Activated CD4-positive, alpha-beta T cell treated with anti-CD3 and anti-CD28 coated beads for 24 hours (primary cell): ENCODE measurements at places on chromosomes 13 and 19.

- no peak for DNase-seq
Measured at GRCh38 chr19:30175987-30176386, 196.2 kb upstream of the ZNF536 start.

GRCh38 chr13:33678084-33678483, 139.9 kb upstream of the RFC3 start:
- DNase-seq = no peak

DNA sequence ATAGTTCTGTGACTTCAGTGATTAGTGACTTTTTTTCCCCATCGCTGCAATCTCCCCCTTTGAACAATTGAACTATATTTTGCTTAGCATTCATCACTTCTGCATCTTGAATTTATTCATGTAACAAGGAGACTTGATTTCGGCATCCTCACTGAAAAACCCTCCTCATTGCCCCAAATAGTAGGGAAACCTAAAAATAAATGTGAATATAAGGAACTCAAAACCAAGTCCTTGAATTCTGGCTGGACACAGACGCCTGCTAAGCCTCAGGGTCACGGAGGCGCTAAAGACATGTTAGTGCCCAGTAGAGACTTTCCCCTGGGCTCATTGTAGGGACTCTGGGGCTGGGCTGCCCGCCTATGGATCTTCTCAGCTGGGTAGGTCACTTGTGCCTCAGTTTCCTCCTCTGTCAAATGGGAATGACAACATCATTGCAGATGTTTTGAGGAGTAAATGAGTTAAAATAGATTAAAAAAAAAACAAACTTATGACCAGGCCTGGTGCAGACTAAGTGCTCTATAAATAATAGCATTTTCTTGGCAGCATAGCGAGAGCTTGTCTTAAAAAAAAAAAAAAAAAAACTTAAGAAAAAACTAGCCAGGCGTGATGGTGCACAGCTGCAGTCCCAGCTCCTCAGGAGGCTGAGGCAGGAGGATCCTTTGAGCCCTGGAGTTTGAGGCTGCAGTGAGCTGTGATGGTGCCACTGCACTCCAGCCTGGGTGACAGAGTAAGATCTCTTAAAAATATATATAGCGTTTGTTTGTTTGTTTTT, 1.8 kb upstream of the ADGRE5 start:
- no peak for DNase-seq

DNA sequence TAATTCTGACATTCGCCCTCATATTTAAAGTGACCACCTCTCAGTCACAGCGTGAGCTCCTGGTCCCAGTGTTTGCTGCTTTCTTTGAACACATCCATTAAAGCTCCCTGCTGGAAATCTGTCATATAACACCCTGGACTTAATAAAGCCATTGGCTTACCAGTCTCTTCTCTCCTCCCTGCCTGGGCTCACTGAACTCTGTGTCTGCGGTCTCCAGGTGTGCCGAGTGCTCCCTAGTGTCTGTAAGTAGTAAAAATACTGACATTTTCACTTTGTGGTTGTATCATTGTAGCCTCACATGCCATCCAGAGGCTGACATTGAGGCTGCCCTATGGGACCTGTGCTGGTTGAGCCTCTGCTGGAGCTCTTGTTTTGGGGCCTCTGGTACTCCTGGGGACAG, 2.6 kb upstream of the PSG11 start:
- no peak for DNase-seq

- DNase-seq = peak; percentile 94
Measured at GRCh38 chr19:1020868-1021425, at the start of gene TMEM259. TSS of gene TMEM259 (minus strand) at chr19:1021123. CDS start at chr19:1020996, 127 bp downstream.

GRCh38 chr19:19704836-19705235, 28.1 kb downstream of the ZNF14 start:
- DNase-seq = no peak

DNA sequence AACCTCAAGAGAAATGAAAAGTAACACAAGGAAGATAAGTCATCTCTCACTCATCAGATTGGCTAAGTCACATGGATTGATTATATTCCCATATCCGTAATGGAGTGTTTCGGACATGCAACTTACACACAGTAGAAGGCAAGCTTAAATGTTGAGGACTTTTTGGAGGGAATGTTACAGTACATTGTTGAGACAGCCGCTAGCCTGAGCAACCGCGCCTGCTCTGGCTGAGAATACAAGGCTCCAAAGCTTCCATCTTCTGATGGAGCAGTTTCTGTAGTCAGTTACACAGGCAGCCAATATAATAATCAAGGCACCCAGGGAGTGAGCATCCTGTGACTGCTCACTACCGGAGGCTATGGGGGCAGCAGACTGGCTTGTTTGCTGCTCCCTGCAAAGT, 1.0 kb upstream of the CRYL1 start:
- no peak for DNase-seq

DNA sequence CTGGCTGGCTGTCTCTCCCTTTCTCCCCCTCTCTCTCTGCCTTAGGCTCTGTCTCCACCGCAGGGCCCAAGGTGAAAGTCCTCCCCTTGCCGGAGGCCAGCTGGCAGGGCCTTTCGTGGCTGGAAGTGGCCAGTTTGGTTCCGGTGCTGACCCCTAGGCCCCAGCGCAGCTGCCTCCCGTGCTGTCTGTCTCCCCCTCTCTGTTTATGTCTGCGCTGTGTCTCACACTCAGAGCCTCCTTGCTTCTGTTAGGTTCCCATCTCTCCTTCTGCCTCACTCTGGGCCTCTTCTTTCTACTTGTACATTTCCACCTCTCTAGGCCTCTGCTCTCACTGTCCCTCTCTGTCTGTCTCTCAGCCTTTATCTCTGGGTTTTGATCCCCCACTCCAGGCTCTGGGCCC, 13.1 kb downstream of the CCDC97 start:
- no peak for DNase-seq

- no peak for DNase-seq
Measured at GRCh38 chr13:26222520-26223046, 469 bp upstream of the RNF6 start.

DNA sequence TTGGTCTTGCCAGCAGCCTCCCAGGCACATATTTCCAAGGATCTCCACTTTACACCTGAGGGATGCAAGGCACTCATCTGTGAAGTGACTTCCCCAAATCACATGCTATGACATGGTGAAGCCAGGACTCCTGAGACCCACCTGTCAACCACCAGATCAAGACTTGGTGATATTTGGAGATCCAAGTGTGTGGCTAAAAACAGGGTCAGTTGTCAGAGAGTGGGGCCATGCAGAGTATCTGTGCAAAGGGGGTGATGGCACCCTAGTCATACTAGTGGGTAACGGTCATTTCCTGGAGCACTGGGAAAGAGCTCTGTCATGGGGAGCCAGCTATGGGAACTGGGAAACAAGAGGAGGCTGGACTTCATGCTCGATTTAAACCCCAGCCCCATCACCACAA, 218.4 kb upstream of the IRS2 start:
- no peak for DNase-seq

- no peak for DNase-seq
Measured at GRCh38 chr13:51581148-51581820, 3.0 kb upstream of the WDFY2 start.

DNA sequence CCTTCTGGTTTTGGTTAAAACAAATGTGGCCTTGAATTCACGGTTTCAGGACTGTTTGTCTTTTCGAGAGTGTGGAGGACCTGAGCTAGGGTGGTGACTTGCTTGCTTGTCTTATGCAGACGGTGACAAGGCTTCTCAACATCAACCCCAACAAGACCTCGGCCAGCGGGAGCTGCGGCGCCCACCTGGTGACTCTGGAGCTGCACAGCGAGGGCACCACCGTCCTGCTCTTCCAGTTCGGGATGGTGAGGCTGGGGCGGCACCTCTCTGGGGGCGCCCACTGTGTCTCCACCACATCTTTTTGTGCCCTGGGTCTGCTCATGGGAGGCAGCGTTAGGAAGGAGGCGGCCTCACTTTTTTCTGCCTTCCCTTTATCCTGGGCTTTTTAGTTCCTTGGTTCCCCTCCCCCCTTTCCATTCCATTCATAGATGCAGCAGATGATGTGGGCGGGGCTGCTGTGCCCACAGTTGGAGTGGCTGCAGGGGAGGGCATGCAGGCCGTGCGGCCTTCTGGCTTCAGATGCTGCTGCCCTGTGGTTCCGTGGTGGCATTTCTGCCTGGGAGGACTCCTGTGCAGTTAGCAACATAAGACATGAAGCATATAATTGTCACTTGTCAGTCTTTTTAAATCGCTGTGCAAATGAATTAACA, 23.3 kb downstream of the LAMP1 start:
- DNase-seq = no peak

DNA sequence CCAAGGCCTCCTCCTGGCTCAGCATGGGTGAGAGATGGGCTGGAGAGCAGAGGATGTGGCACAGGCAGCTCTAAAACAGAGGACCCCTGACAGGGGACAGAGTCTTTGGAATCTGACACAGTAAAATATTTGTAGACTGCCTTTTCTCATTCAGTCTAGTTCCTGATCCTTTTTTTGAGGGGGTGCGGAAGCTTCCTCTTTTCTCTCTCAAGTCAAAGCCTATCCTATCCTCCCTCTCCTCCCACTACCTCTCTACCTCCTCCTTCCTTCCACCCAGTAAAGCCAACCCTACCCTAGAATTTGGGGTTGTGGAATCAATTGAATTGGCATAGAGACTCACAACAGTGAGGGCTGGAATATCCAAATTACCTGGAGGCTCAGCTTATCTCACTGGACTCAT, 82.0 kb downstream of the TEX26 start:
- no peak for DNase-seq

GRCh38 chr13:68727165-68727564, 1380.5 kb upstream of the ATXN8OS start:
- DNase-seq = no peak

- no peak for DNase-seq
Measured at GRCh38 chr13:71240911-71241310, 626.1 kb downstream of the DACH1 start.

- DNase-seq = no peak
Measured at GRCh38 chr13:25819856-25820530, 231.8 kb downstream of the SHISA2 start.

GRCh38 chr13:53920916-53921315, 892.3 kb downstream of the OLFM4 start:
- DNase-seq = no peak

GRCh38 chr13:51637852-51638215, 53.6 kb downstream of the WDFY2 start:
- DNase-seq = no peak

DNA sequence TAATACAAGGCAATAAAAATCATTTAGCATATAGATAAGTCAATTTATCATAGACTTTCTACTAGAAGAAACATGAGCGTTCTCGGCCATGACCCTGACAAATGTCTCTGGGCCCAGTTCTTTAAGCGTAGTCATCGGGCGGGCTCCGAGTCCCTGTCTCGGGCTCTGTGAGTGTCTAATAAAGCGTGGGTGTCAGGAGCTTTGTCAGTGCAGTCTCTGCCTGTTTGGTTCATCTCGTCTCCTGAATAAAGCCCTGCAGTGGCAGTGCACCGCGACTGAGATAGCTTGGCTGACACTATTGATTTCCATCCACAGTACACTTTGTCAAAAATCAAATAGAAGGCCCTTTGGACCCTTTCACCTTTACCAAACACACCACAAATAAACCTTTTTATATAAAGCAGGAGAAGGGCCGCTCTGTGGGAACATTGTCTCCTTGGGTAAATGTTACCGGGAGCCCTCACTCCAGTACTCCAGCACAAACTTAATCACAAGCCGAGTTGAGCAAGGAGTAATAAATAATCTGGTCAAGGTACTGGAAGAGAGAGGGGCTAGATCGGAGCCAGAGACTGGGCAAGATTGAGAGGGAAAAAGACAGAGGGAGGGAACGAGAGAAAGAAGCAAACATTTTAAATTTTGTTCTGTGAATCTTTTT, 368.2 kb upstream of the TSHZ3 start:
- DNase-seq = no peak

GRCh38 chr19:43624933-43625332, 5.5 kb upstream of the ZNF428 start:
- peak; percentile 77 for DNase-seq

GRCh38 chr13:73299787-73300186, 241.0 kb downstream of the KLF5 start:
- DNase-seq = no peak

GRCh38 chr13:95323930-95324662, 22.8 kb upstream of the ABCC4 start:
- no peak for DNase-seq

GRCh38 chr19:16509141-16510061, 13.2 kb downstream of the C19orf44 start:
- no peak for DNase-seq

- no peak for DNase-seq
Measured at GRCh38 chr13:31717583-31717982, 21.7 kb upstream of the RXFP2 start.

DNA sequence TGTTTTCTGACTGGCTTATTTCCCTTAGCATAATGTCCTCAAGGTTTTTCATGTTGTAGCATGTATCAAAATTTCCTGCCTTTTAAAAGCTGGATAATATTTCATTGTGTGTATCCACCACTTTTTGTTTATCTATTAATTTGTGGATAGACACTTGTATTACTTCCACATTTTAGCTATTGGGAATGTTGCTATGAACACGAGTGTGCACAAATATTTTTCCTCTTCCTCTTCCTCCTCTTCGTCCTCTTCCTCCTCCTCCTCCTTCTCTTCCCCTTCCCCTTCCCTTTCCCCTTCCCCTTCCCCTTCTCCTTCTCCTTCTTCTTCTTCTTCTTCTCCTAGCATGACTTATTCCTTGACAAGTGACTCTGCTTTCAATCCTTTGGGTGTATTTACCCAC, 51.2 kb upstream of the KL start:
- no peak for DNase-seq

DNA sequence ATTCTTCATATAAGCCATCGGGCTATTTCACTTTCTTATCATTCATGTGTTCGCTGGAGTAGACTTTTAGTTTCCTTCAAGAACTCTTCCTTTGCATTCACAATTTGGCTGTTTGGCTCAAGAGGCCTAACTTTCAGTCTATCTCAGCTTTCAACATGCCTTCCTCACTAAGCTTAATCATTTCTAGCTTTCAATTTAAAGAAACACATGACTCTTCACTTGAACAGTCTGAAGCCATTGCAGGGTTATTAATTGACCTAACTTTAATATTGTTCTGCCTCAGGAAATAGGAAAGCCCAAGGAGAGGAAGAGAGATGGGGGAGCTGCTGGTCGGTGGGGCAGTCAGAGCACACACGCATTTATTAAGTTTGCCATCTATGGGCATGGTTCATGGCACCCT, 158.1 kb downstream of the SUCLA2 start:
- DNase-seq = no peak

DNA sequence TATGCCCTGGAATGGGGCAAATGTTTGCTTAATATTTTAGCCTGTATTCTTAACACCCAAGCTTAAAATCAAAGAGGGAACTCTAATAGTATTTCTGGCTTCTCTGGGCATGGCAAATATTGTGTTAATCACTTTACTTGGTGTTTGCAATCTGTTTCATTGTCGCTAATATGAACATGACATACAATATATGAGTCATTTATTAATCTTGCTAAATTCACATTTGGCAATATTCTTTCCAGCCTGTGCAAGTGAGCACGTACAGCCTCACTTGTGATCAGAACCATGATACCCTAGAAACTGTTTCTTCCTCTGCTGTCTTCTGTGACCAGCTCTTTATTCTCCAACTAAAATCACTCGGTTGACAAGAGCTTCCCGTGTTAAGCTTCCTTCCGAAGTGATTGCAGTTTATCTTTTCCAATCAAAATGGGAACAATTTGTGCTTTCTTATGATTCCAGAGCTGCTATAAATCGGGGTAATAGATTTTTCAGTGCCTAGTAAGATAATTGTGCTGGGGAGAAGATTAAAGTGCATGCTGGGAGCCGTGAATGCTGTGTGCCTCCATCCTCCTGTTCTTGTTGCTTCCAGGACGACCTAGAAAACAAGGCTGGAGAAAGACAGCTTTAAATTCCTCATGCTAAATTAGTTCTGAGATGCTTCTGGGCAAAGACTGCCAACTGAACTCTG, 153.0 kb upstream of the TMTC4 start:
- no peak for DNase-seq

- no peak for DNase-seq
Measured at GRCh38 chr13:94121686-94122085, 357.8 kb downstream of the DCT start.
